ENCODE measurements at places on chromosomes 4 and X.

- DNase-seq: no peak
These were observed 35.4 kb downstream of the DCHS2 start for GRCh38 chr4:154456240-154456639.

DNA sequence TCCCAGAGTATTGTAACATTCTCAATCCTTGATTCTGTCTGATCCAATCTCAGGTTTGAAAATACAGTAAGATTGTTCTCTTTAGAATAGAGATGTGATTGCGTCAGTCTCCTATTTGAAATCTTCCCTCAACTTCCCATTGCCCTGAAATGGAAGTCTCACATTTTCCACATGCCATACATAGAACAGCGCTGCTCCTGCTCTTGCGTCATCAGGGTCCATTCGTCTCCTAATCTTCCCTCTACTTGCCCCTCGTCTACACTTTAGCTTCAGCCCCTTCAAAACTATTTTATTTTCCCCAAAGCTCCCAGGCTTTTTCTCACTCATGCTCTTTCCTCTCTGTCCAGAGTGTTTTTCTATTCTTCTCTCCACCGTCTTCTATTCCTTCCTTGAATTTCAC lies 301.7 kb upstream of the MAGEB2 start:
- no peak for DNase-seq

GRCh38 chr4:129098531-129099001 lies 2.6 kb downstream of the C4orf33 start:
- DNase-seq: no peak

DNA sequence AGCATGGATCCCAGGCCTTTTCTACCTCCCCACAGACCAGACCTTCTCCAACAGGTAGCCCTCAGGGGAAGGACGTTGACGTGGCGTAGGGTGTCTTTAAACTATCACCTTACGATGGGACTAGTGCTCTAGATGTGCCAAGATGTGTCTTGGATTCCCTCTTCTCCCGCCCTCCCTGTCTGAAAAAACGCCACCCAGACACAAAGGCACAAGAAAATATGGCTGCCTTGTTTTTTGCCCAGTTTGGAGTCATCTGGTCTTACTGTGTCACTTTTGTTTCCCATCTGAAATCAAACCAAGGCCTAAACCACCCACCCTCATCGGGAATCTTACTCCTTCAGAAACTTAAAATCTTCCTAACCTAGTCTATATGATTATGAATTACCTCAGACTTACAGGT lies 235.4 kb downstream of the OR13H1 start:
- DNase-seq: no peak

- DNase-seq: no peak
These were observed 41.8 kb downstream of the RPS6KA3 start for GRCh38 chrX:20224814-20225487.

- no peak for DNase-seq
These were observed 34.9 kb downstream of the ELOVL6 start for GRCh38 chr4:110163327-110164069.

- DNase-seq: no peak
These were observed 232.4 kb downstream of the MAML3 start for GRCh38 chr4:139921429-139922184.

DNA sequence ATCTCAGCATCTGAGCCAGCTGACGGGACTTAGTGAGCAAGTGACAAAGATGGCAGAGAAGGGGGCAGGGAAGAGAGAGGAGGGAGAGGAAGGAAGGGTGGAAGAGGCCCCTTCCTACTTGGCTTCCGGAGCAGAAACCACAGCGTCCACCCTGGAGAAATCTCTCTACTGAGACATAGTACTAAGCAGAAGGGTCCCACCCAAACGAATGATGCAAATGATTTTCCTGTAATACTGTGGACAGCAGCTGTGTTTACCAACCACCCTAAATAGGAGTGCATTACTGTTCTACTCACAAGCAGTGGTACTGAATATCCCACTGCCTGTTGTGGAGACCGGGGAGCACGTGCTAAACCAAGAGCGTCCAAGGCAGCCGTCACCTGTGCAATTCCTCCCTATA lies 29.4 kb downstream of the DTHD1 start:
- DNase-seq: peak; percentile 3

- DNase-seq: no peak
These were observed 3.9 kb upstream of the RRAGB start for GRCh38 chrX:55713631-55714030.

GRCh38 chr4:159977907-159978617 lies 875.2 kb downstream of the RAPGEF2 start:
- no peak for DNase-seq
